NCI-H524 treated with DMSO at 0.1 percent for 48 hours (cell line): ENCODE measurements at places on chromosomes 7 and 10.

GRCh38 chr7:106606120-106606519, 54.8 kb downstream of the CCDC71L start:
- DNase-seq = no peak

DNA sequence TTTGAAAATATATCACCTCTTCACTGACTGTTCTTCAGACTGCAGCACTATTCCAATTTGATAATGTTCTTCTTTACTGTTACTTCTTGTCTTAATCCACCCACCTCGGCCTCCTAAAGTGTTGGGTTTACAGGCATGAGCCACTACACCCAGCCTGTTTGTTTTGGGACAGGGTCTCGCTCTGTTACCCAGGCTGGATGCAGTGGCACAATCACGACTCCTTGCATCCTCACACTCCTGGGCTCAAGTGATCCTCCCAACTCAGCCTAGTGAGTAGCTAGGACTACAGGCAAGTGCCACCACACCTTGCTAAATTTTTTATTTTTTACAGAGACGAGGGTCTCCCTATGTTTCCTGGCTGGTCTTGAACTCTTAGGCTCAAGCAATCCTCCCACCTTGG, 77.9 kb downstream of the NDUFB2 start:
- DNase-seq = no peak

DNA sequence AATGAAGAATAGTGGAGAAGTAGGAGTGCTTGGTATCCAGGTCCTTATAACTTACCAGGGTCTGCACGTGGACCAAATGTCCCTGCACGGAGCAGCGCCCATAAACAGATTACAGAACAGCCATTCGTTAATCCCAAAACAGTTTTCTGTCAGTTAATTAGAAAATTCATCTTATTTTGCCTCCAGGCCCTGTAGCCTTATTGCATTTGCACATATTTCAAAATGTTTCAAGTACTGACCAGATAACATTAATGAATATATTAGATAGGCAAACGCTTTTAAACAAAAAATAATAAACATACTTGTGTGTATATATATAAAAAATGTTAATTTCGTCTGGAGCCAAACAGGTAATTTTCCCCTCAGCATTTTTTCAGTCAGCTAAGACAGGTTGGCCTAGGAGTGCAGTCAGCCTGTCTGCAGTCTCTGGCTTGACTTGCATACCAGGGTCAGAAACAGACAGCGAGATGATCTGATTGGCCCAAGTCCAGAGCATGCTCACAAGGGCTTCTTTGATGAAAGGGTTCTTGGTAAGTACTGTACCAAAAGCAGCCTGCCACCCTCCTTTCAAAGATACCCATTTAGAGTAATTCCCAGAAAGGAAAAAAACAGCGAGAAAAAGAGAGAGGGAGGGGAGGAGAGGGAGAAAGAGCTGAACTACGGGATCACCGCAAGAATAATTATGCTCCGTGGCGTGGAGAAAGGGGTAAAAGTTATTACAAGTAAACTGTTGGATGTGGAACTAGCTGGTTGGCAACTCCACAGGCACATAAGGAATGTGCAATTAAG, 194.4 kb upstream of the TCF7L2 start:
- no peak for DNase-seq

DNA sequence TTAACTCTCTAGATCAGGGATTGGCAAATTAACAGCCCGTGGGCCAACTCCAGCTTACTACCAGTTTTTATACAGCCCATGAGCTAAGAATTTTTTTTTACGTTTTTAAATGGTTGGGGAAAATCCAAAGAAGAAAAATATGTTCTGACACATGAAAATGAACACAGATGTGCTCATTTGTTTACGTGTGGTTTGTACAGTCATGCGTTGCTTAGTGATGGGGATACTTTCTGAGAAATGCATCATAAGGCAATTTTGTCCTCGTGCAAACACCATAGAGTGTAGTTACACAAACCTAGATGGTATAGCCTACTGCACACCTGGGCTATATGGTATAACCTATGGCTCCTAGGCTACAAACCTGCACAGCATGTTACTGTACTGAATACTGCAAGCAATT, 8.3 kb upstream of the SMKR1 start:
- no peak for DNase-seq

GRCh38 chr10:123554656-123555055, 111.5 kb upstream of the GPR26 start:
- DNase-seq = no peak

DNA sequence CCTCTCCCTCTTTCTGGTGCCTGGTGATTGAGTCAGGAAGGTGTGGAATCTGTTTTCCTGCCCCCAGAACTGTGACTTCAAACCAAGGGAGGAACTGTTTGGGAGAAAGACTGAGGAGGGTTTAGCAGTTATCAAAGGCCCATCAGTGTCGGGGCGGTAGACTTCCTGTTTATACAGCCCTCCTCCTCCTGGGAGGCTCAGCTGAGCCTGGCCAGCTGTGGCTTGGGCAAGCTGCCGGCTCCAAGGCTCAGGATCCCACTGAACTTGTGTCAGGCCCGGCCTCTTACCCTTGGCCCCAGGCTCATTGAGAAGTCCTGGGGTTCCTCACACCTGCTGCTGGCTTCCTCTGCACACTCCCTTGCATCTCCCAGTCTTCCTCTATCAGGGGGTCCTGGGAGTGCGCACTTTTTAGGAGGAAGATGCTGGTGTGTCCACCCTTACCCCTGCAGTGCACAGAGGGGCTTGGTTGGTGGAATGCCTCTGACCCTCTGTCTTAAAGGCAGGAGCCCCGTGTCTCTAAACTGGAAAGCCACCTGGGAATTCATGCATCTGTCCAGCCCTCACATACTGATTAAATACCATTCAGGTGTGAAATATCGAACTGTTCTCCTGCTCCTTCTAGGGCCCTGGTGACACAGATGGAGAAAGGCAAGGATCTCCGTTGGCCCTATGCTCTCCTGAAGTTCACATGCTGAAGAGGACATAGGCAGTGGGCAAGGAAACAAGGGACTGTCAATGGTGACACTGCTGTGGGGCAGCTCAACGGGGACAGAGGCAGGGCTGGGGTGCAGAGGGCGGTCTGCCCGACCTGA, 32.4 kb downstream of the CXCL12 start:
- DNase-seq = no peak

- DNase-seq = no peak
Measured at GRCh38 chr10:23069019-23069815, 26.2 kb upstream of the MSRB2 start.

DNA sequence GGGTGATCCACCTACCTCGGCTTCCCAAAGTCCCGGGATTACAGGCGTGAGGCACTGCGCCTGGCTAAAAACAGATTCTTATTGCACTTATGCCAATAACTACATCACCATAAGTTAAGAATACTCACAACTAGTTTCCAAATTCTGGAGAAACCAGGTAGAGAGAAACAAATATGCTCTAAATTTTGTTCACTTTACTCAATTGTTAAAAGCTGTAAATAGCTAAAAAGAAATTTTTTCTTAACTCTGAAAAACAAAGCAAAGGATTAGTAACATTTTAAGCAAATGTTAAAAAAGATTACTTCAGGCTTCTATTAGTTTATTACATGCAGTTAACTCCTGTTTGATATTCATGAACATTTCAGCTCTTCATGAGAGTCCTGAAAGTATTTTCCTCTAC, 28.3 kb upstream of the ZMIZ2 start:
- DNase-seq = no peak

DNA sequence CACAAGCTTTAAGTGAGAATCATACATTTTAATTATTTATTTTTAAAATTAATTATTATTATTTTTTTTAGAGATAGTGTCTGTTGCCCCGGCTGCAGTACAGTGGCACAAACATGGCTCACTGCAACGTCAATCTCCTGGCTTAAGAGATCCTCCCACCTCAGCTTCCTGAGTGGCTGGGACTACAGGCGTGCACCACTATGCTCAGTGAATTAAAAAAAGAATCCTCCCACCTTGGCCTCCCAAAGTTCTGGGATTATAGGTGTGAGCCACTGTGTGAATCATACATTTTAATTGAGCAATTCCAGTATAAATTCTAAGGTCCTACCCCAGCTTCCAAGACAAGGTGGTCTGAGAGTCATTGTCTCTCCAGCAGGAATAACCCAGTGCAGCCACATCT, 172.4 kb downstream of the JAZF1 start:
- DNase-seq = no peak

DNA sequence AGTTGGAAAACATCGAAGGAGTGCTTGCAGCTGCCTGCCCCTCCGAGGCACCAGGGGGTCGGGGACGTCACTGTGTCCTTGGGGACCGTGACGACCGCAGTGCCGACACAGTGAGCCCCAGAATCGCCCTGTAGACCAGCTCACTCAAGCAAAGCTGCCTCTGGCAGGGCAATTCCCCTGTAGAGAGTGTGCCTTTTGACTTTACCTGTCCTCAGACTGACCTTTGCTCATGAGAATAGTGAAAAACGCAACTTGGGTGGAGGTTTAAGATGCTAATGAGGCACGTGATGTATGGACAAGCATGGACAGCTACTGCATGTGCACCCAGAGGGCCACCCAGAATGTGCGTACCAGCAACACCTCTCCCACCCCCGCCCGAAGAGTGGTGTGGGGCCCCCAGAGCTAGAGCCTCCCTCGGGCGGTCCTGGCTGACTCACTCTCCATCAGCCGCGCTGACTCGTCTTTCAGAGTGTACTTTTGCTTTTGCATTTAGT, 271.9 kb downstream of the ADARB2 start:
- no peak for DNase-seq

GRCh38 chr7:47498229-47499056, 83.5 kb downstream of the TNS3 start:
- no peak for DNase-seq

GRCh38 chr10:88879534-88880281, at the start of gene STAMBPL1:
TSS of gene STAMBPL1 (plus strand) at chr10:88880245. CDS start at chr10:88901709, 21,464 bp downstream.
- DNase-seq = no peak

DNA sequence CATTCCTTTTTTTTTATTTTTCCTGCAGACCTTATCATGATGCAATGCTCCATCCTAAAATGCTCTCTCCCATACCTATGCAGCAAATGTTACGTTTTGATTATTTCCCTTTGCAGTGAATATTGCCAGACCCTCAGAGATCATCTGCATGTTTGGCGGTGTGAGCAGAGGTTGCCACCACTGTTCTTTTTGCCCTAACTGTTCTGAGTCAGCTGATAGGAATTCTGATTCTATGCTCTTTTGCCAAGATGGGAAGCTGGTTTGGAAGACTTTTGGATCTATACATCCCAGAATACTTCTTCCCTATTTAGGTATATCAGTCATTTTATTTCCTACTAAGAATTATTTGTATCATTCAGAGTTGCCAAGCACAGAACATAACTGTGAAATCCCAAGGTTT, 130.5 kb downstream of the KLF6 start:
- no peak for DNase-seq

DNA sequence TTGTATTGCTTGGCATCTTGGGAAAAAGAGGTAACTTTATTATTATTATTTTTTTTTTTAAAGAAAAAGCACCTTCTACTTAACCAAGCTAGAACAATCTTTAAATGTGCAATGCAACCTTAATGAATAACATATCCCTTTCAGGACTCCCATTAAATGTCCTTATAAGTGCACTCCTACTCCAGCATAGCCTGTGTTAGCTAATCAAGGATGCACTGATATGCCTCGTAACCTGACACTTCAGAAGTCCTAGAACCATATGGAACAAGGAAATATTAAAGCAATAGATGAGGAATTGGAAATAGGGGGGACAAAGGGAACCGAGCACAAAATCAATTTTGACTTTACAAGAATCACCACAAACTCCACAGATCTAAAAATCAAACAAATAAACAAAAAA, 522.4 kb downstream of the PARD3 start:
- peak; percentile 12 for DNase-seq

GRCh38 chr7:107115762-107116540, 52.9 kb upstream of the HBP1 start:
- DNase-seq = no peak

- no peak for DNase-seq
Measured at GRCh38 chr10:97974526-97975525, 55.6 kb downstream of the CRTAC1 start.

- DNase-seq = no peak
Measured at GRCh38 chr10:113506476-113506875, 46.4 kb upstream of the HABP2 start.

GRCh38 chr10:35613597-35614226, 8.6 kb downstream of the GJD4 start:
- DNase-seq = no peak

GRCh38 chr10:133114251-133114650, 26.5 kb downstream of the ADGRA1 start:
- DNase-seq = no peak

GRCh38 chr7:101031082-101031481, 11.2 kb downstream of the MUC17 start:
- no peak for DNase-seq

DNA sequence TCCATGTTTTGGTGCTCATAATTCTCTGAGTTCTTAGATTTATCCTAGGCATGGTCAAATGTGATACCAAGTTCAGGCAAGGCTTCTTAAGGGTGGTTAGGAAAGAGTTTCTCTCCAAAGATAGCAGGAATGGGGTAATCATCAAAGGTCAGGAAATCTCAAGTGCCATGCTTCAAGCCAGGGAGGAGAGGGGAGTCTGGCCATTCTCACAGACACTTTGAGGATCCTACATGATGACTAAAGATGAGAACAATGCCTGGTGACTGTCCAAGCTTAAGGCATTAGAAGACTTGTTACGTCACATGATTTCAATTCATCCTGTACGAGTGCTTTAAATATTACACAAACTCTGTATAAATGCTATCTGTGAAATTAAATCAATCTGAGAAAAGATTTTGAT, 59.4 kb downstream of the POM121L12 start:
- DNase-seq = no peak

DNA sequence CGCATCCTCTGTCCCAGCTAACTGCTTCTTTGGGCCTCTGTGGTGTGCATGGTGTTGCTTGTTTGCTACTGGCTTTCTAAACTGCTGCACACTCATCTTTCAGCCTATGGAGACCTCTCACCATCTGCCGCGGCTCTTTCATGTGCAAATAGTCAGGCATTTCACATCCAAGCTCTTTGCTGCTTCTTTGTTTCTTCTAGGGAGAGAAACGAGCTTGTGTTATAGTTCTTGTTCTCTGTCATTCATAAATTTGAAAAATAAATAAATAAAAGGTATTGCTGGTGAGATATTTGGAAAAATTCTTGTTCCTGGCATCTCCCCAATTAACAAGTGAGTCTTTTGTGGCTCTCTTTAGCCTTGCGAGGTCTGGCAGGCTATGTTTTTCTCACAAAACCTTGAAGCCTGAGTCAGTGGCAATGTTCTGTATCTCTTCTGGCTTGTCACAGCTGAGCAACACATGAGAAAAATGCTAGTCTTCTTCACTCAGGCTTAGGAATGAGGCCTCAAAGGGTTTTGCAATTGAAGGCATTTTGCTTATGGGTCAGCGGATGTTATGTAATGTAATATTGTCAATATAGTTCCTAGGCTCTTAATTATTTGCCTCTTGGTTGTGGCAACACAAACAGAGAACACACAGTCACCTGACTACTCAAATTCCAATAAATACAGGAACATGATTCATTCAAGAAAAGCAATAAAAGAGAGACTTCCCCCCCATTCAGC, 274.0 kb downstream of the FRMD4A start:
- DNase-seq = no peak

- no peak for DNase-seq
Measured at GRCh38 chr10:10043083-10043482, 974.6 kb upstream of the CELF2 start.
